ENCODE measurements at places on chromosomes 11 and 22.
A peak's percentile ranks its signal among the peaks of the same experiment; 100 is the strongest.

GRCh38 chr22:28245579-28246224 lies 326.6 kb upstream of the PITPNB start:
- ATAC-seq, result no peak

- peak; percentile 72 for ATAC-seq
Observed at GRCh38 chr11:119567688-119568582, 145.0 kb upstream of the THY1 start.

- ATAC-seq, result no peak
Observed at GRCh38 chr11:121494355-121495099, 41.8 kb upstream of the SORL1-AS1 start.

DNA sequence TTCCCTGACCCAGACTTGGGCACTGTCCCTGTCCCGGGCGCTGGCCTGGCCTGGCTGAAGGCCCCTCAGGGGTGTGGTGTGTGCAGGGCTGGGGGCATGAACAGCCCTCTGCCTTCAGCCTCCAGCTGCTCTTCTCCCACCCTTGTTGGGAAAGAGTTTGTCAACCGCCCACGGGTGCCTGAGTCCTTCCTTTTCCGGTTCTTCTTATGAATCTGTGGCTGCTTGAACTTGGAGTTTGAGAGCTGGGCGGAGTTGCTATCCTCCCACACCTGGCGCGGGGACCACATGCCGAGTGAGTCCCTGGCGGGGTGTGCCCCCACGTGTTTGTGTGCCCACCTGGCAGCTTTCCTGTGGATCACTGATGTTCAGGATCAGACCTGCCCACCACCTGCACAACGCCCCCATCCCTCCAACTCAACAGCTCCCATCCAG lies 13.4 kb downstream of the NFAM1 start:
- no peak for ATAC-seq

DNA sequence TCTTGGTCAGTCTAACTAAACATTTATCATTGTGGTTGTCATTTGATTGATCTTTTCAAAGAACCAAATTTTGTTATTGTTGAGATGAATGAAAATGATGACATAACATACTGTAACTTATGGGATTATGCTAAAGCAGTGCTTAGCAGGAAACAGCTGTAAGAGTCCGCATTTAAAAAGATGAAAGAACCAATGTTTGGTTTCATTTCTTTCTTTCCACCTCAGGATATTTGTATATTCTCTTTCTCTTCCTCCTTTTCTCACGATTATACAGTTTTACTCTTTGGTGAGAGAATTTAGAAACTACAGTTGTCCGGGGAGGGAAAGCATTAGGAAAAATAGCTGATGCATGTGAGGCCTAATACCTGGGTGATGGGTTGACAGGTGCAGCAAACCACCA lies 23.1 kb downstream of the PIH1D2 start:
- no peak for ATAC-seq

DNA sequence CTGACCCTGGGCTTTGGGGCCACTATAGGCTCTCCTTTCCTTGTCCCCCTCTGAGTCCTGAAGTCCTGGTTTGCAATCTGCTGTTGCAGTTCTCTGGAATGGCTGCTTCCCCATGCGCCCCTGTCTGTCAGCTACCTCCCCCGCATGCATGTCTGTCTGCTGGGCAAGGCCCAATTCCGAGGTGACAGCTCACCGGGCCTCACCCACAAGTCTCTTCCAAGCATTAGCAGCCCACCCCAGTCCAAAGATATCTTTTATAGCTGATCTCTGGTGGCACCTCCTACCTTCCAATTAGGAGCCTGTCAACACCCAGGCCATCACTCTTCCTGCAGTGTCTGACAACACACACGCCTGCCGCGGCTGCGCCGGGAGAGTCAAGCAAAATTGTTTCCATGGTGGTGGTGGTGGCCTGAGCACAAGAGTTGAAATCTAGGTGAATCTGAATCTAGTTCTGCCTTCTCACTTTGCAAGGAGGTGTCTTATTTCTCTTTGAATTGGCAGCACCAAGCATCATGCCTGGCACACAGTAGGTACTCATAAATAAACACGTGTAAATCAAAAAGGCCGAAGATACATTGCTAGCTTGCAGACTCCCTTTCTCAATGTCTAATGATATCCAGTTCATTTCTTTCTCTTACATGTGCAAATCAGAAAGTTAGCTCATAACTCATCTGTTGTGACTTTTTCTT lies 1.2 kb upstream of the LMO2 start:
- ATAC-seq, result no peak

DNA sequence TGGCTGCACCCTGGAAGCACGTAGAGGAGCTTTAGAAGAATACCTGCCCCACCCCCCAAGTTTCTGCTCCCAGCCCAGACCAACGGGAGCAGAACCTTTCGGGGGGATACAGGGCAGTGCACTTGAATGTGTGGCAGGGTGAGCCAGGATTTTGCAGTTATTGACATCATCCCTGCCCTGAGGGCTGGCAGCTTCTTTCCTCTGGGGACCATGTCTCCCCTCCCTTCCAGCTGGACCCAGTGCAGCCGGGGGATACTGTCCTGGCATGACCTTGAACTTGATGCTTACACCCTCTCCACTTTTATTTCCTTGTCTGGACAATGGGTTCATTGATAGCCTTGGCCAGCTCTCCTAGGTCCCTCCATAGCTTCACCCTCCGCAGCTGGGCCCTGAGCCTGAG lies 4.1 kb upstream of the CABP7 start:
- no peak for ATAC-seq

- ATAC-seq, result no peak
Observed at GRCh38 chr22:46549563-46549840, 12.1 kb upstream of the CELSR1 start.

GRCh38 chr11:133745791-133746190 lies 99.5 kb downstream of the SPATA19 start:
- ATAC-seq, result peak; percentile 31

- ATAC-seq, result no peak
Observed at GRCh38 chr11:67307545-67308001, 4.2 kb downstream of the SSH3 start.

- ATAC-seq, result no peak
Observed at GRCh38 chr11:2122907-2123627, 16.1 kb downstream of the IGF2 start.

- no peak for ATAC-seq
Observed at GRCh38 chr11:13885083-13885482, 77.4 kb upstream of the SPON1 start.

GRCh38 chr11:92424281-92424680 lies 199.7 kb downstream of the FAT3 start:
- no peak for ATAC-seq

- no peak for ATAC-seq
Observed at GRCh38 chr22:31081963-31082605, 966 bp downstream of the SMTN start.

DNA sequence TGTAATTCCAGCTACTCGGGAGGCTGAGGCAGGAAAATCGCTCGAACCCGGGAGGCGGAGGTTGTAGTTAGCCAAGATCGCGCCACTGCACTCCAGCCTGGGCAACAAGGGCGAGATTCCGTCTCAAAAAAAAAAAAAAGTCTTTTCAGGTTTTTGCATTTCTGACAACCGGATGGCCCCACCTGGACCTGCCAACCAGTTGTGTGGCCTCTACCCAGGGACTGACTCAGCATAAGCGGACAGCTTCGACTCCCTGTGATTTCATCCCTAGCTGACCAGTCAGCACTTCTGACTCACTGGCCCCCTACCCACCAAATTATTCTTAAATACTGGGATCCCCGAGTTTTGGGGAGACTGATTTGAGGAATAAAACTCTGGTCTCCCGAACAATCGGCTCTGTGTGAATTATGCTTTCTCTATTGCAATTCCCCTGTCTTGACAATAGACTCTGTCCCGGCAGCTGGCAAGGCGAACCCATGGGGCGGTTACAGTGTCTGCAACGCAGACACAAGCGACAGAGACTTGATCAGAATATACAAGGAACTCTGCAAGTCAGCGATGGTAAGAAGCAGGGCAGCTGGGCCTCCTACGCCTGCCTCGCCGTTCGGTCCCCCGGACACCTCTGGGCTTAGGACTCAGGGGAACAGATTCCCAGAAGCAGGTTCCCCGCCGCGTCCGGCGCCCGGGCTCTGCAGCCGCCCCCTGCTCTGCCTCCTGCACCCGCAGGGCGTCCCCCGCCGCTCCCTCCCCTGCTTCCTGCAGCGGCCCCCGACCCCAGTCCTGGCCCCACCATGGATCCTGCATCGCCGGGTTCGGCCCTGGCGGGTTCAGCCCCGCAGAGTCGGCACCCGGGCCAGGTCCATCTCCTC lies 741 bp upstream of the TALDO1 start:
- peak; percentile 35 for ATAC-seq

GRCh38 chr11:34487430-34487829 lies 26.2 kb downstream of the ELF5 start:
- no peak for ATAC-seq

GRCh38 chr11:92790366-92790765 lies 179.1 kb upstream of the MTNR1B start:
- ATAC-seq, result no peak

DNA sequence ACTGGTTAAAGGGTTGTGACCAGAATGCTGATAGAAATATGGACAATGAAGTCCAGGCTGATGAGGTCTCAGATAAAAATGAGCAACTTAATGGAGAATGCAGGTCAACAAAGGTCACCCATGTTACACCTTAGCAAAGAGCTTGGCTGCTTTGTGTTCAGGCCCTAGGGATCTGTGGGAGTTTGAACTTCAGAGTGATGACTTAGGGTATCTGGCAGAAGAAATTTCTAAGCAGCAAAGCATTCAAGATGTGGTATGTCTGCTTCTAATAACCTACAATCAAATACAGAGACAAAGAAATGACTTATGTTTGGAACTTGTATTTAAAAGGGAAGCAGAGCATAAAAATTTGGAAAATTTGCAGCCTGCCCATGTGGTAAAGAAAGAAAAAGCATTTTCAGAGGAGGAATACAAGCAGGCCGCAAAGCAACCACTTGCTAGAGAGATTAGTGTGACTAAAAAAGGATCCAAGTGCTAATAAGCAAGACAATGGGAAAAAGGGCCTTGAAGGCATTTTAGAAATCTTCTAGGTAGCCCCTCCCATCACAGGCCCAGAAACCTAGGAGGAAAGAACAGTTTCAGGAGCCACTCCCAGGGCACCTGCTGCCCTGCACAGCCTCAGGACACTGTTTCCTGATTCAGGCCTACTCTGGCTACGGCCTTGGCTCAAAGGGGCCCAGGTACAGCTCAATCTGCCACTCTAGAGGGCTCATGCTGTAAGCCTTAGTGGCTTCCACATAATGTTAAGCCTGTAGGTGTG lies 41.3 kb downstream of the TNKS1BP1 start:
- ATAC-seq, result no peak

DNA sequence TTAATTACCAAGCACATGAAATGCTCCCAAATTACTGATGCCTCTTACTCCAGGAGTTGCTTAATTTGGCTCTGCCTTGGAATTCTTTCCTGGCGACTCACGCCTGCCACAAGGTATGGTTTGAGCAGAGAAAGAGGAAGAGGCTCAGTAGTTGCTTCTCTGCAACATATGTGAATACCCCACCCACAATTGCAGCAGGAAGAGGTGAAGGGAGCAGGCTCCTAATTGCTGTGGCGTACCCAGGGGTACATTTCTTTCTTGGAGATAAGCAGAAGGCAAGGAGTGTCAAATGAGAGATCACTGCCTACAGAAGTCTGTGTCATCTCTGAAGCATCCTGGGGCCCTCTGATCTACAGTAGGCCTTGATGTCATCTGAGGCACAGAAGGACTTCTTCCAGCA lies 10.6 kb upstream of the NNMT start:
- ATAC-seq, result no peak

DNA sequence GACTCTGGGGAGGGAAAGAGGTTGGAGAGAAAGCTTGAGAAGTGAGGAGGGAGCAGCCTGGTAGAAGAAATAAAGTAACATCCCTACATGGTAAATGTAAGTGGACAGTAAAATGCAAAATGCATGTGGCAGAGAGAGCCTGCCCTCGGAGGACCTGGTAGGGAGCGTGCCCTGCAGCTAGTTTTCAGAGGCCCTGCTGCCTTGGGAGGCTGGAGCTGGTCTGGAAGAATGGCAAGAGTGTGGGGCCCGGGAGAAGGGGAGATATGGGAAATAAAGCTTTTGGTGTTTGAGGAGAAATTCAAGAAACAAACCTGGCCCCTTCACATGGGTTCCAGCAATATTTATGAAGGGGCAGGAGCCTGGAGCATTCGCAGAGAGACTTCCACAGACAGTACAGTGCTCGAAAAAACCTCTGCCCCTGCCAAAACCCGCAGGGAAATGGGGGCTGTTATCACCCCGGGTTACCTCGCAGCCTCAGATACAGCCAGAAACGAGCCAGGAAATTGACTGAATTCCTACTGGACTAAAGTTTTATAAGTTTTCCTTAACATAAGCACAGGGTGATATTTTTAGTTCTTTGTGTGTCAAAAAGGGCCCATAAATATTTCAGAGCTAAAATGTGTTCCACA lies 363.0 kb downstream of the TENM4 start:
- ATAC-seq, result no peak

DNA sequence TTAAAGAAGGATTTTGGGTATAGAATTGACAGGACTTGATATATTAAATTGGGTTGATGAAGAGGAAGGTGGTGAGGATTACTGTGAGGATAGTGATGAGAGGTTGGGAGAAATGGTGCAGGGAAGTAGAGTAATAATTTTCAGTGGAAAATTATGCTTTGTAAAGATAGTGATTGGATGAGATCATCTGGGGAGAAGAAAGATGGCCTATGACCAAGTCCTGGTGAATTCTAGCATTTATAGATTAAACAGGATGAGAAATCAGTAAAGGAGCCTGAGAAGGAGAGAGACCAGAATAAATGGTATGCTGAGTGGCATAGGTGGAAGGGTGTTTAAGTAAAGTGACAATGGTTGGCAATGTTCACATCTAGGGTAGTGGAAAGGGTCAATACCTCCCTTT lies 15.0 kb downstream of the IPO7 start:
- ATAC-seq, result no peak

DNA sequence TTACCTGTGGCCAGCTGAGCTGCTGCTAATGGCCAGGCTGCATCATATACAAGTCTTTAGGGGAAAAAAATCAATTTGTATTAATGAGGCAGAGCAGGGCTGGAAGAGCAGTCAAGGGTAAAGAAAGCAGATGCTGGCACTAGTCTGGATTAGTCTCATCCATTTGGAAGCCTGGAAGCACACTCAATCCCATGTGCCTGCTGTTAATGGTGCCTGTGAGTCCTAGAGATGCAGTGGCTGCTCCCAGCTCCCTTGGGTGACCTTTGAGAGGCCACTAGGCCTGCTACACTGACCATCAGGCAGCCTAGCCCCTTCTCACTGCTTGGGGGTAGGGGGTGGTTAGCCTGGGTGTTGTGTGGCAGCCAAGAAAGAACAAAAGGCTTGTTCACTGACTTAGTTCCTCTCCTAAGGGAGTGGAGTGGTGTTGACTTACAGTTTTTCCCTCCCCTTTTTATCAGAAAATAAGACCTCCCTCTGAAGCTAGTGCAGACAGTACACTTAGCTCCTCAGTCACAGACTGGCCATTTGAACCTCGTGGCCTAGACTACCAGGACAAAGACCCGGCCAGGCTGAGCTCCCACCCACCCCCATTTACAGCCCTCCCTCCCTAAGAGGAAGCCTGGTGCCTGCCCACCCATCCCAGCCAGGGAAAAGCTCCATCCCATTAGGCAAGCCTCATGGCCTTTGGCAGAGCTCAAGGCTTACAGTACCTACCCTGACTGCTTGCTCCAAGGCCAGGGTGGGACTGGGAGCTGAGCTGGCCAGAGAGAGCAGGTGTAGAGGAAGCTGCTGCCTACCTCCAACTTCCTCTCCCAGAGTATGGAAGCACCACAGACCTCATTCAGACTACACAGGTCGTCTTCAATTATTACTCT lies 7.8 kb downstream of the PIK3IP1 start:
- ATAC-seq, result peak; percentile 66

GRCh38 chr11:35619116-35619854 lies 1.0 kb downstream of the FJX1 start:
- ATAC-seq, result peak; percentile 57

Measured in motor neuron (in vitro differentiated cells).